Stimulated activated CD4-positive, alpha-beta T cell treated with anti-CD3 and anti-CD28 coated beads, TNF-alpha, amount 100 ng/mL, for 24 hours (primary cell): ENCODE measurements at places on chromosomes 7 and 10.

DNA sequence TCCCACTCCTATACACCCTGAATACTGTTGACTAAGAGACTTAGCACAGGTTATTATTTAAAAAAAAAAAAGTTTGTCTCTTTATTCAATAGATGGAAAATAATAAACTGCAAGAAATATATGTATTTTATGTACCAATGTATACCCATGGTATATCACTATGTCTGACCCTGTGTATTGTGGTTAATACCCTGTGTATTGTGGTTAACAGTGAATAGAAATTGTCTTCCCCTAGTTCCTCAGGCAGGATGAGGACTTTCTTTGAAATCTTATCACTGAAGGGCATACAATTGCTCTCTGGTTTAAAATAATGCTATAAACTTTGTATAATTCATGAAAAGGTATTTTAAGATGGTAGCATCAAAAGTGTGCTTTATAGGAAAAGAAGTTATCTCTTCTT is 80.0 kb upstream of the TMEM106B start:
- no peak for DNase-seq

- DNase-seq: no peak
These were observed 329.0 kb downstream of the RNLS start for GRCh38 chr10:88254091-88254490.

DNA sequence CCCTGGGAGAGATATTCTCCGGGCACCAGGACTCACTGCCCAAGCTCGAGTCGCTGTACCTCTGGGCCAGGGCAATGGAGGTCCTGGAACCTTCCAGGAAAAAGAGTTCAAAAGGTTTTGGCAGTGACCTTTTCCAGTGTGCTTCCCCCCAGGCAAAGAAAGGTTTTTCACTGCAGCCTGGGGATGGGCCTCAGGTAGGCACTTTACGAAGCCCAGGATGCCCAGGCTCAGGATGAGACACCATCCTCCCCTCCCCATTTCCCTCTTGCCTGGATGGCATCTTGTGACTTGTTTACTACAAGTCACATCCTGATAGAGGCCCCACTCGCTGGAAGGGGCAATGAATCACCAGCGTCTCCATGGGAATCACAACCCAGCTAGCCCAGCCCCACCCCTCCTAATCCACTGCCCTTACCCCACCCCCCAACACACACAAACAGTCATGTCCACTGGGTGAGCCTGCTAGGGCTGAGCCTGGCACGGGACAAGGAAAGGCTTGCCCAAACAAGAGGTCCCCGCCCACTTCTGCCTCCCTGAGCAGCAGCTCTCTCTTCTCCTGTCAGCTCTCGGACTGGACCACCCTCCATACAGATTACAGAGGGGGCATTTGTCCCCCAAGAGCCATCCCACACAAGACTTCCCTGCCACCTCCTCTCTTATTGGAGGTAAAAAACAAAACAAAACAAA is 93.8 kb upstream of the SMNDC1 start:
- no peak for DNase-seq

DNA sequence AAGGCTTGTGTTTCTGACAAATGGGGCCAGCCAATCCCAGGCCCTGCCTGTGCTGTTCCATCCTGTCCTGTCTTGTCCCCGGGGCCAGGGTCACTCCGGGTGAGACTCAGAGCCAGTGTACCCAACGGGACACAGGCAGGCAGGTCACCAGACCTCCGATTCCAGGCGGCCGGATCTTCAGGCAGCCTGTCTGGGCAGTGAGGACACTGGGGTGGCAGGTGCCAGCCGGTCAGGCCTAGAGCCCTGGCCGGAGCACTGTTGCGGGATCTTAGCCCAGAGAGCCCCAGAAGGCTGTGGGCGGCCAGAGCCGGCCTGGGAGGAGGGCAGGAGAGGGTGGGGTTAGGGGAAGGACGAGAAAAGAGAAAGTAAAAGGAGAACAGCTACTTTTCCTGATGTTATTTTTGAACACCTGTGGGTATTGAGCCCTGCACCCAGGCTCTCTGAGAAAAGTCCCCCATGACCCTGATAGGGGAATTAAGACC is 134.3 kb upstream of the TNRC18 start:
- no peak for DNase-seq

DNA sequence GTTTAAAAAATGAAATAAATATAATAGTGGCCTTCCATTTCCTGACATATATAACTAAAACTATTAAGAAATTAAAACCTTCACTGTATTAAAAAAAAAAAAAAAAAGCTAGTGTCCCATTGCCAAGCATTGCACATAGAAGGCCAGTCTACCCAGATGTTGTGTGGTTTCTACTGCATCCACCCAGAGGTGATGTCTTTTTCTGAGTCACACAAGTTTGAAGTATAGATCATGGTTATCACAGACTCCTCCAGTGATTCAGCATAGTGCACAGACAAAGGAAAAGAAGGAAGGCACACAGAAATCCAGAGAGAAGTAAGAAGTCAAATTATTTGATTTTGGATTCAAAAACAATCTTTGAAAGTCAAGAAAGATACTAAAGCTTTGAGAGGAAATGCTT is 429.0 kb downstream of the ETV1 start:
- no peak for DNase-seq

DNA sequence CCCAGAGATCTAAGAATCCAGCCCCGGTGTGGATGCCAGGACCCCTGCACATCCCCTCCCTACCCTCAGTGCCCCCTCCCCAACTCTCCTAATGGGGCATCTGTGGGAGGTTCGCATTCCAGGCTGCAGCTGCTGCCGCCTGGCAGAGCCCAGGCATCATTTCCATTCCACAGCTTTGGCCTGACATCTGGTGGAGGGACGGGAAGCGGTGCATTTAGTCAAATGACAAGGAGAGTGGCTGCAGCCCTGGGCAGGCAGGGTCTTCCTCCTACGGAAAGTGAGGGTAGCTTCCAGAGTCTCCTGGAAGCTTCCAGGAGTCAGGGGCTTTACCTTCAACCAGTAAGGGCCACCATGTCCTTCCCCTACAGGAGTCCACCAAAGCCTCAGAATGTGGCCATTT is 30.8 kb downstream of the PRLHR start:
- no peak for DNase-seq

DNA sequence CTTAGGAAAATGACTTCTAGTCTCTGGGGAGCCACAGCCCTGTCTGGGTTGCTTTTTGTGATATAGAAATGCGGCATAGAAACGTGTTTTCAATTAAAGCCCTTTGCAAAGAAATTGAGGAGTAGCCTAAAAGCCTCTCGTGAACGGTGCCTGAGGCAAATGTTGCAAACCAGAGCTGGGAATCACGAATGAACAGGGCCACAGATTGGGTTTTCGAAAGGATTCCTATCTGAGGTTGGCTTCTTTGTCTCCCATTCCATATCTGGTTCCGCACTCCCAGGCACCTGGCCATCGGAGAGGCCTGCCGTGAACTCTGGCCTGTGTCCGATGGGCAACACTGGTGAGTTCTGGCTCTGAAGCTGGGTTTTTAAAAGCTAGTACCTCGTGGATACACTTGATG is 221.6 kb downstream of the TCF7L2 start:
- DNase-seq: no peak

DNA sequence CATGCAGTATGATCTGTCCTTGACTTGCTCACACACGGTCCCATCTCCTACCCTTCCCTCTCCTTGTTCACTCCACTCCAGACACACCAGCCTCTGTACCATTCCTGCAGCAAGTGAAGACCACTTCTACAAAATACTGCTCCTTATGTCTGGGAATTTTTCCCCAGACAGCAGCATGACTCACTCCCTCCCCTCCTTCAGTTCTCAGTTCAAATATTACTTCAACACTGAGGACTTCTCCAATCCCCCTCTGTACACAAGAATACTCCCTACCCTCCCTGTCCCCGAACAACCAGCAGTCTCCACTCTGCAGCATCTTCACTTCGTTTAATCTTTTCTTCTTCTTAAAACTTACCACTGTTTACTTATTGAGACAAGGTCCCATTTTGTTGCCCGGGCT is 474.0 kb downstream of the GPAM start:
- DNase-seq: no peak

- DNase-seq: no peak
These were observed 1.7 kb upstream of the TNKS2 start for GRCh38 chr10:91796331-91797047.

- no peak for DNase-seq
These were observed 37.7 kb upstream of the ITPRID1 start for GRCh38 chr7:31476073-31476745.

GRCh38 chr10:92438220-92438619 is 135.7 kb downstream of the IDE start:
- no peak for DNase-seq

GRCh38 chr10:122282253-122282671 is 11.2 kb downstream of the BTBD16 start:
- no peak for DNase-seq

DNA sequence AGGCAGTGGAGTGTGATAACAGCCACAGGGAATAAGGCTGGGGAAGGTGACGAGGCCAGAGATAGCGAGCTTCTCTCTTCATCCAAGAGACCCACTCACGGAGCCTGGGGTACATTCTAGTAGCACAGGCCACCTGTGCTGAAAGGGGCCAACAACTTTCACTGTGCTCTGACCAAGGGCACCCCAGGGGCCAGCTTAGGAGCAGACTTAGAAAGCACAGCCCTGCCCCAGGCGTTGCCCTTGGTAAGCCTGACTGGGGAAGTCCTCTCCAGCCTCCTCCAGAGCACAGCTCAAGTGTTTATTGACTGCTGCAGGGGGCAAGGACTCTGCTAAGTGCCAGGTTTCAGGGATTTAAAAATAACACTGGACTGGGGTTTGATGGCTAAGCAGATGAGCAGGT is 44.7 kb downstream of the EBF3 start:
- DNase-seq: no peak

- no peak for DNase-seq
These were observed 423.8 kb downstream of the ARL4A start for GRCh38 chr7:13111230-13111629.

DNA sequence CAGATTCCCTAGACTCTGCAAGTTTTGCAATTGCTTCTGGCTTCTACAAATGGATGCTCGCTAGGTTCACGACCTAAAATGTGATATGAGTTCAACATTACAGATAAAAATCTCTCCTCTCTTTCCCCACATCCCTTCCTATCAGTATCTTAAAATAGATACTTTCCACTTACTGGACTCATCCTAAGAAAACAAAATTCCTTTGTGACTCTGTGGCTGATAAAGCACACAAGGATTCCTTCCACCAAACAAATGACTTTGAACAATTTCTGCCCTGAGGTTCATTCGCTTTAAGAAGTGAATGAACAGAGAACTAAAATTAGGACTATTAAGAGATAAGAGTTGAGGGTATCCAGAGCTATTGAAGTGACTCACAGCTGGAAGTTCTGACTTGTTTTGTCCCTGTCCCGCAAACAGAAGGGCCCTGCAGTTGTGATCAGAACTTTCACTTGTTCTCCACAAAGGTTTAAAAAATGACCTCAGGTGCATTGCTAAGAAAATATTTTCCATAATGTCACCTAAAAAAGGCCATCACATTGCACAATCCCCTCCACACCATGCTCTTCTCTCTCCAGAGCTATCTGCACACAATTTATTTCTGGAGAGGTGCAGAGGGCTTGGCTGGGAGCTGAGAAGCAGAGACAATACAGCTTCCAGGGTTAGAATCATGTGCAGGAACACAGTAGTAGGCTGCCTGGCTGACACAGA is 96.1 kb downstream of the PIP4K2A start:
- no peak for DNase-seq

DNA sequence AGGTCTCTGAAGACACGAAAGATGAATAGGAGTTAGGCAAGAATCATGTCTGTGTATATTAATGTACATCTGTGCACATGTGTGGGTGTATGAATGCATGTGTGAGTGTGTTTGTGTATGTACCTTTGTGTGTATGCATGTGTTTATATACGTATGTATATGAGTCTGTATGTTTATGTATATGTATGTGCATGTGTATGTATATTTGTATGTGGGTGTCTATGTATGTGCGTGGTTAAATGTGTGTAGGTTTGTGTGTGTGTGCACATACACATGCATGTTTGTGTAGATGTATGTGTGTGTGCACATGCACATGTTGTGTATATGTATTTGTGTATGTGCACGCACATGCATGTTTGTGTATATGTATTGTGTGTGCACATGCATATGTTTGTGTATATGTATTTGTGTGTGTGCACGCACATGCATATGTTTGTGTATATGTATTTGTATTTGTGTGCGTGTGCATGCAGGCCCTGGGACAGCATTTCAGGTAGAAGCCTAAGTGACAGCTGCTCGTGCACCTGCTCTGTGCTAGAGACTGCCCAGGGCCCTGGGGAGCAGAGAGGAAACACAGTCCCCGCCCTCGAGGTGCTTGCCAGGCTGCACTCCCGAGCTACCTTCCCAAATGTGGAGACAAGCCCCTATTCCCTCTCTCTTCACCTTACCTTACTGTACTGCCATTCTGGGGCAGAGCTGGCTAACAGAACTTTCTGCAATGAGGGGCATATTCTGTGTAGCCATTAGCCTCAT is 12.1 kb downstream of the PNLIPRP1 start:
- no peak for DNase-seq

- DNase-seq: no peak
These were observed 5.6 kb downstream of the POR start for GRCh38 chr7:75920431-75921161.

DNA sequence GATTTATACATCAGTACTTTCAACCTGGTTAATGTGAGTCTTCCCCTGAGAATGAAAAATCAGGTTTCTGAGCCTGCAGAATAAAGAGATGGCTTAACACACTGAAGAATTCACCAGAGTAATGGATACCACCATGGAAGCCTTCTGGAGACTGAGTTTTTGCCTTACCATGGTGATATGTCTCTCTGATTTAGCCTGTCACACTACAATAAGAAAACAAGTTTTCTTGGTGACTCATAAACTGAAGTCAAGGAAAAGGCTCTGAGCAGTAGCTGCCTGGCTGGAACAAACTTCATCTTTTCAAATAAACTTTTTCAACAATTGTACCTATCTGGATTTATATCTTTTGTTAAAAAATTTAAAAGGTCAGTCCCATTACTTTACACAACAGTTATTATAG is 229.0 kb downstream of the PRPF18 start:
- DNase-seq: no peak

GRCh38 chr10:109933984-109934565 is 10.8 kb upstream of the XPNPEP1 start:
- DNase-seq: no peak

DNA sequence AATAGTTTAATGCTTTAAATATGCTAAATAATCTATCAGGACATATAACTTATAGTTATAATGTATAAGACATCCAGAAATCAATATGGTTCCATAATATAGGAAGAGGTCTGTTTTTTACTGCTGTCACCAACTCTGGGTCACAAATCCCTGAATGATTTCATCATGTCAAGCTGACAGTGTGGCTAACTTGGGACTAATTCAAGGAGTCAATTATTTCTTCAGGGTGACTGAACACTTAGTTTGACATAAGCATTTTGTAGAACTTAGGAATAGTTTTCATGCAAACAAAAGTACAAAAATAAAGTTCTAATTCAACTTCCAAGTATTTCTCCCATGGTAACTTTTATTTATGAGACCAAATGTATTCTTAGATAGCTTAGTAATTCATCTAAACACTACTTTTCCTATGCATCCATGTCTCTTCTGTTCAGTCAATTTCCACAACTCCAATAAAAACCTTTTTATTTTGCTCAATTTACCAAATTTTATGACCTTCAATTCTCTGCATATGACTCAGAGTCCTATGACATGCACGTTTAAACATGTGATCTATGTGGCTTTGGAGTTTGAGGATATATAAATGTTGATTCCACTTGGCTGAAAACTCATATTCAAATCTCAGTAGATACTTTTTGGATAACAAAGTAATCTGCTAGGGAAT is 40.3 kb upstream of the GNAT3 start:
- no peak for DNase-seq
